Ascending aorta (tissue), 2 donors: ENCODE measurements at places on chromosomes 3 and 15.

DNA sequence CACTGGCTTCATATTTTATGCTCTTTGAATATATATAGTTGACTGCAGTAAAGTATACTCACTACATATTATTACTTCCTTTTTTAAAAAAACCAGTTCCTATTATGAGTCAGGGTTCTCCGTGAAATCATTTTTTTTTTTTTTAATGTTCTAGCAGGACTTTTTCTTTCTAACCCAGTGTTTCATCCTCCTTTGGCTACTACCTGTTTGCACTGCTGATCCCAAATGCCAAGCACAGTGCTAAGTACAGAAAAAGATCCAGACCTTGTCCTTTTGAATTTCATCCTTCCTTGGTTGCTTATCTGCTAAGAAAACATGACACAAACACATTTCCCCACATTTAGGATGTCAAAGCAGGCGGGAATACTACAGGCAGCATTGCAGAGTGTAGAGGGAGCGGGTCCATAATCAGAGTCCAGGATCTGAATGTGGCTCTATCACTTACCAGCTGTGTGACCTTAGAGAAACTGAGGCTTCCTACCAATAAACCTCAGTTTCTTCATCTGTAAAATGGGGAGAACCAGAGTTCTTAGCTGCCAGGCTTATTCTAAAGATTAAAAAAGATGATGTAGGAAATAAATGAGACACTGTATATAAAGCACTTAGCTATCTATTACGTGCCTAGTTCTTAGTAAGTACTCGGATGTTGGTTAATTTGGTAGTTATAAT is 37.2 kb upstream of the ANPEP start:
- no peak for DNase-seq

DNA sequence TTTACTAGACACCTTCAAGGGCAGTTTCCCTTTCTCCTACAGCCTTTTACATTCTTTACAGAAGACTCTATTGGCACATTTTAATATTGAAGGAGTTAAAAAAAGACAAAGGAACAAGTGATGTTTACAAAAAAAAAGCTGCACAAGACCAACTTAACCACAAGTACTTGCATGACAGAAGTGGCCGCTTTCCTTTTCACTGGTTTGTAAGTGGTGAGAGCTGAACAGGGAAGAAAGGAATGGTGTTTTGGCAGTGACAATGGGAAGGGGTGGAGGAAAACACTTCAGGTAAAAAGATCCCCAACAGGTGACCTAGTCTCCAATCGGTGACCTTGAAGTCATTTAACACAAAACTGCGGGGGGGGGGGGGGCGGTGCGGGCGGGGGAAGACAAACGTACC is 1.1 kb downstream of the WDR72 start:
- no peak for DNase-seq

DNA sequence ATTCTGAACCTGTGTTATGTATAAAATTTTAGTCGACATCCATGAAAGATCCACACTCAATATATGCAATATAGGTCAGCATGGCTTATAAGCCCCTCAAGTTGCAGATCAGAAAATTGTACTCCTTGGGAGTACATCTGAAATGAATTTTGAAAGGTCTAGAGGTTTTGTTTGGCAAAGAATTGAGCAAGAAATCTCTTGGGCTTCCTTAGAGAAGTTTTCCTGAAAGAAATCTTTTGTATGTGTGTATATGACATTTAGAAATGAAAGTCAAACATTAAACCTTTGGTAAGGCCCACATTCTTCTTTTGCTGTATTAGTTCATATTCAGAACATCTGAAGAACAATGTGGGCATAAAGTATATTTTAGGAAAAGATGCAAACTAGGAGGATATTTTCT is 1006.6 kb downstream of the NAALADL2 start:
- no peak for DNase-seq

DNA sequence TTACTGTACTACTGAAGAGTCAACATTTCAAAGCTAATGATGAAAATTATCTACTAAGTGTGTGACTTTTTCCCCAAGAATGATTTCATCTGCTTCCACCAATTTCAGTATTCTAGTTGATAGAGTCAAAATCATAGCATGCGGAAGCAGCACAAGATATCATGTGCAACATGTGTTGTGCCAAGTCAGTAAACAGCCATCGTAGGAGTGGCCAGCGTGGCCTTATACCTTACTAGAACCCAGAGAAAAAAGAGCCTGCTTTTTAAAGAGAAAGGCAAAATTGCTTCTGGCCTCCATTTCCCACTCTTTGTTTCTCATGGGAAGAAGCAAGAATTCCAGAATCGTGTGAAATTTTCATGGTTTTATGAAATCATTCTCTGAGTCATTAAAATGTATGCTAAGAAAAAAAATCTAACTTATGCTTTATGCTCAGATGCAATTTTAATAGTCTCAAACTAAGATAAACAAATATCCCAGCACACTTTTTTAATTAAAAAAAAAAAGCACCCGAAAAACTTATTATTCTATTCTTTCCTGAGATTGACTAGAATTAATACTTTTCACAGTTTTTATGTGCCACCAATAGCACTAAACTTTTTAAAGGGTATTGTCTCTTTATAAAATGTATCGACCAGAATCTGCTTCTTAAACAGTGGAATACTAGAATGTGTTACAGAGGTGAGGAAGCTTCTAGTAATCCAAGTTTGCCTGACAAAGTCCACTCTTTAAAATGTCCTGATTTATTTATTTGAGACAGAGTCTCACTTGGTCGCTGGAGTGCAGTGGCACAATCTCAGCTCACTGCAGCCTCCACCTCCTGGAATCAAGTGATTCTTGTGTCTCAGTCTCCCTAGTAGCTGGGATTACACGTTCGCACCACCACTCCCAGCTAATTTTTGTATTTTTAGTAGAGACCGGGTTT is 87.3 kb downstream of the MBNL1 start:
- no peak for DNase-seq

- no peak for DNase-seq
Measured at GRCh38 chr3:99686955-99687612, 48.7 kb downstream of the COL8A1 start.

DNA sequence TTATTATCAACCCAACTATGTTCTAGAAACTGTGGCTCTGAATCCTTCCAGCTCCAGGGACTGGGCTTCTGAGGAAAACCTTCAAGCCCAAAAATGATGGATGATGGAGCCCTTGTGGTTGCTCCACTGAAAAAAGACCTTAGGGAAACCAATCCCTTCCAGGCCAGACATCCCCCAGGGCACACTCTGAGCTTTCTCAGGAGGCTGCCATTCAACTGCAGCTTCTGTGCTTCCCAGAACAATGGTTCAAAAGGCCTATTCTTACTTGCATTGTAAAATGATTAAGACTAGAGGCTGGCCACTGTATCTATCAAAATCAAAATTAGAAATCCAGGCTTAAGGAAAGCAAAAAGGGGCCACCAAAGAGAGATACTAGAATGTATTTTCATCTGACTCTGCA is 27.3 kb downstream of the EID1 start:
- DNase-seq, result no peak

- no peak for DNase-seq
Measured at GRCh38 chr3:160027541-160028195, 39.0 kb downstream of the IL12A start.

DNA sequence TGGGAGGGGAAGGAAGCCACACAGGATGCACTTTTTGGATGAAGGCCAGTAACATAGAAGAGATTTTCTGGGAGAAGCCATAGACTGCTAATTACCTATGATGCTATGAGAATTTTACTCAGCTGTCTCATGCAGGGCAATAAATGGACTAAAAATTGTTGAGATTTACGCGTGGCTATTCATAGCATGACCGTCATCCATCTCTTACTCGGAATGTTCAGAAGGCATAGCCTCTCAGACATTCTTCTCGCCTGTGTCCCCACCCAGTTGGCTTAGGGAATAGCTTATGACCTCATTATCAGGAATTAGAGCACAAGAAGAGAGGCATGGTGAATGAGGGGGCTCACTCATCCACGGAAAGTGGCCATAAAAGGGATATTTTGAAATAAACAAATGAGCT is 107.9 kb upstream of the ATP10A start:
- DNase-seq, result no peak

DNA sequence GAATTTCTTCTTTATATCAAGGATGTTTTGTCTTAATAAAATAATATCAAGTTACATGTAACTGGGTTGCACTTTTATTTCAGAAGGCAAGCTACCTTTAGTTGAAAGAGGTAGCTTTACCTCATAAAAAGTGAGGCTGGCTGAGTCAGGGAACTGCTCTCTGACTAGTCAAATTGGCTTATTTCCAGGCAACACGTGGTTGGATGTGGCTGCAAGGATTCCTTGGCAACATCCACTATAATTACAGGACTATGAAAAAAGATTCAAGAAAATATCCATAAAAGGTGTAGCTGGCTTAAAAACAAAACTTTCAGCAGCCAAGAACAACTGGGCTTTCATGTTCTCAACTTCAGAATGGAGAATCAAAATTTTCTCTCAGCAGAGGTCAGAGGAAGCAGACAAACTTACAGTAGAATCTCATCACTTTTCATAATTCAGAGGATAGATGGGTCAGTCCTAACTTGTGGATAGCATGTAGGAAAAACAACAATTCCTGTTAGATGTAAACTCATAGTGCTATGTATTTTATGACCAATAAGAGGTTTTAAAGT is 779.1 kb downstream of the MECOM start:
- peak; percentile 70 for DNase-seq

- no peak for DNase-seq
Measured at GRCh38 chr3:166444756-166445155, 607.5 kb upstream of the BCHE start.

GRCh38 chr3:127680146-127680661 is 7.5 kb downstream of the ABTB1 start:
- no peak for DNase-seq

GRCh38 chr3:38117748-38118420 is 19.0 kb downstream of the ACAA1 start:
- DNase-seq, result no peak

DNA sequence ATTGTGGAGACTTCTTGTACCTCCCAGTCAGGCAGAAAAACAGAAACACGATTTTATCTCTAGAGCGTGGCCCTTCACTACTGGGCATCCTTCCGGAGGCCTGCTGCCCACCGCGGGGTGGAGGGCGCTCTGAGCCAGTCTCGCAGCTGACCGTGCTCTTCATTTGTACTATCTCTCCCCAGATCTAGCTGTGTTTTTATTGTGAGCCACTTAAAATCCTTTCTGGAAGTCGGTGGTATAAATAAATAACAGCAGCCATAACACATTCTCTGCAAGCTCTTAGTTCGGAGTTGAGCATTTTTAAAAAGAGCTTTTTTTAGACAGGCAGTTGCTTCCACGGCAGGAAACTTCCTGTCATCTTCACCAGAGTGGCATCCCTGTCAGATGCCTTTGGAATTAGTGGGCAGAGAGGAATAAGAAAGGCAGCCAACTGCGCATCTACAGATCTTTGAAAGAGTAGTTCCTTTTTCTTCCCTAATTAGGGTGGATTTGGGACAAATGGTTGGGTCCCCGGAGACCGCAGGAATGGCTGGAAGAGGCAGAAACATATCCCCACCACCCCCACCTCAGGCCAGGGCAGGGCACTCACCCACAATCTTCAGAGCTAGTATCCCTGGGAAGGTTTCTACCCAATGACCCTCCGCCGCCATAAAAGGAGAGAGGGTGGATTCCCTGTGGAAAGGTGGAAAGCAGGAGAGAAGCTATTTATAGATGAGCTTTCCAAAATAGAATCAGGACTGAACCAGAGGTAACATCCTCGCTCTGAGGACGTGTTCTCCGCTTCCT is 91.1 kb downstream of the TOP2B start:
- no peak for DNase-seq

DNA sequence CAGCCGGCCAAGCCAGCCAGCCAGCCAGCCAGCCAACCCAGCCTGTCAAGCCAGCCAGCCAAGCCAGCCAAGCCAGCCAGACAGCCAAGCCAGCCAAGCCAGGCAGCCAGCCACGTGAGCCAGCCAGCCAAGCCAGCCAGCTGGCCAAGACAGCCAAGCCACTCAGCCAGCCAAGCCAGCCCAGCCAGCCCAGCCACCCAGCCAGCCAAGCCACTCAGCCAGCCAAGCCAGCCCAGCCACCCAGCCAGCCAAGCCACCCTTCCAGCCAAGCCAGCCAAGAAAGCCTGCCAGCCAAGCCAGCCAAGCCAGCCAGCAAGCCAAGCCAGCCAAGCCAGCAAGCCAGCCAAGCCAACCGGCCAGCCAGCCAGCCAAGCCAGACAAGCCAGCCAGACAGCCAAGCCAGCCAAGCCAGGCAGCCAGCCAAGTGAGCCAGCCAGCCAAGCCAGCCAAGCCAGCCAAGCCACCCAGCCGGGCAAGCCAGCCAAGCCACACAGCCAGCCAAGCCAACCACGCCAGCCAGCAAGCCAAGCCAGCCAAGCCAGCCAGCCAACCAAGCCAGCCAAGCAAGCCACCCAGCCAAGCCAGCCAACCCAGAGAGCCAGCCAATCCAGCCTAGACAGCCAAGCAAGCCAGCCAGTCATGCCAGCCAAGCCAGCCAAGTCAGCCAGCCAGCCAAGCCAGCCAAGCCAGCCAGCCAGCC is 199.5 kb downstream of the GOLGA6L6 start:
- DNase-seq, result peak; percentile 82

- peak; percentile 44 for DNase-seq
Measured at GRCh38 chr15:63600616-63601025, 3.4 kb downstream of the FBXL22 start.

GRCh38 chr3:123621850-123622189 is 37.0 kb upstream of the HACD2 start:
- no peak for DNase-seq

GRCh38 chr3:107816107-107816506 is 274.7 kb downstream of the CD47 start:
- no peak for DNase-seq

- no peak for DNase-seq
Measured at GRCh38 chr3:175916191-175916934, 1057.2 kb downstream of the NAALADL2 start.

DNA sequence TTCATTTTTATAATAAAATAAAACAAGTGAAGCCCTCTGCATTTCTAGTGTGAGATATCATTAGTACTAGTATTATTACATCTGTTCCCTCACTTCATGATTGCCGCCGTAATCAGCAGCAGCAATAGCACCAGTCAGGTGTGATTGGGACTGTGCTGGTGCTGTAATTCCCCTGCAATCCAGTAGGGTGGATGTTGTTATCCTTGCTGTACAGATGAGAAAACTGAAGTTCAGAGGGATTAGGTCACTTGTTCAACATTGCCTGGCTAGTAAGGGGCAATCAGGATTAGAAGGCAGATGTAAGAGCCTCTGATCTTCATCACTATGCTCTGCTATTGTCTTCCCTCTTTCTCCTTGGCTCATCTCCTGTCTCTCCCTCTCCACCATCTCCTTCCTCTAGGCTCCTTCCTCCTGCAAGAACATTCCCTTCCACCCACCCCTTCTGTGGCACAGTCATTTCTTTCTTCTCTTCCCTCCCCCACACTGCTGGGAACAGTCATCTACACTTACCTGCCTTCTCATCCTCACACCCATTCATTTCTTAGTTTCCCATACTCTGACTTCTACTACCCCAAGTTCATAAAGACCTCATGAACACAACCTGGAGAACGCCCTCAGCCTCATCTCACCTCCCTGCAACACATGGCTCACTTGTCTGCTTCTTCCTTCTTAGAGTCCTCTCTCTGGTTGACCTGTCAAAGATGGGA is 29.7 kb downstream of the CRYGS start:
- no peak for DNase-seq

- no peak for DNase-seq
Measured at GRCh38 chr3:146558781-146559180, 14.4 kb upstream of the PLSCR1 start.
